ENCODE measurements at places on chromosomes 1 and 21.

DNA sequence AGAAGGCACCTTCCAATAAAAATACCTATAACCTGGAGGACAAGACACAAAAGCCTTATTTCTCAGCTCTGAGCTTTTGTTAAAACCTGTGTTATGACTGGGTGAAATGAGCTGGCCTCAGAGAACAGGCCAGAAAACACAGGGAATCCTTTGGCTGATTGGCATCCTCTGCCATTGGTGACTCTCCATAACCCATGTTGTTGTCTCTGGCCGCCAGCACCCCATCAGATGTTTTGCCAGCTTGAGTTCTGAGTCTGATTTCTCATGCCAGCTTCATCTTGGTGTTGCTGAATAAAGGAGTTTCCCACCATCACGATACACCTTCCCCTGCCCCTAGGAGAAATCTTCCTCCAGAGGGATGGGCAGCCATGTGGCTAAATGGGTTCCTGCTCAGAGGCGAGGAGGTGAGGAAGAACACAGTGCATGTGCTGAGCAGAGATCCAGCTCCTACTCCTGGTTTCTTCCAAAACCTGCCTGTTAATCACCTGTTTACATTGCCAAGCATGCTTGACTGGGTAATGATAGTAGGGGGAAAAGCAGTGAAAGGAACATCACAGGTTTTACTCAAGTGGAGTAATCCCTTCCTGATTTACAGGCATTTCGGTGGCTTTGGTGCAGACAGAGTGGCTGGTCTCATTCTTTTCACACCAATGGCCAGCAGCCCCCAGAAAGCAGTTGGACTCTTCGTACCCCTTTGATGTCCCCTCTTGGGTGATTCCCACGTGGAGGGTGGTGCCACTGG, 109.8 kb downstream of the ROR1 start:
- no peak for DNase-seq

DNA sequence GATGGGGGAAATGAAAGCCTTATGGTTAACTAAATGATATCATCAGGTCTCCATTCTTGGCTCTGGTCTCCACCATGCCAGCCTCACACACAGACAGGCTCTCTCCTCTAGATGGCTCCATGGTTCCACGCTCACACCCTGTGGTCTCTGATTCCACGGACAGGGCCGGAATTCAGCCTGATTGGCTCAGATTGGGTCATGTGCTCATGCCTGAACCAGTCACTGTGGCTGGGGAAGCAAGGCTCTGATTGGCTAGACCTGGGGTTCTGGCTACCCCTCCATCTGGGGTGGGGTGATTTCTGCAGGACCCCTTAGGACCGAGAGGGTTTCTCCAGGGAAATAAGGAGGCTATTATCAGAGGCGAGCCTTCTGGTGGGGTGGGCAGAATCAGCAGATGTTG, 277.0 kb downstream of the PTPRU start:
- no peak for DNase-seq

GRCh38 chr1:18955441-18956192, 859 bp downstream of the IFFO2 start:
- no peak for DNase-seq

DNA sequence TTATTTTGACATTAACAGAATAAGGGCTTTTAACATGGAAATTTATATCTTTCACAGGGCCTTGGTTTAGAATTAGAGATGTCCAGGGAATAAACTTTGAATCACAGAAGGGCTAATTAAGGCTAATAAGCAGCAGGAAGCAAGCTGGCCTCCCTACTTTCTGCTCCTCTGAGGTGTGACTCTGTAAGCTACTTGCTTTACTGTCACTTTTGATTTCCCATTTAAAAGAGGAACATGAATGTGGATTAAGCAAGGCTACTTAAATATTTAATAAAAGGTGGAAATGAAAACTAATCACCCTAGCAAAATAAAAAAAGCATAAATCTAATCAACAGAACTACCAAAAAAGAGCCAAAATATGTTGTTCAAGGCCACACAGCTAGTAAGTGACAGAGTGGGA, 28.9 kb upstream of the CD5L start:
- no peak for DNase-seq

GRCh38 chr1:28917757-28918118, 3.4 kb downstream of the EPB41 start:
- DNase-seq = no peak

DNA sequence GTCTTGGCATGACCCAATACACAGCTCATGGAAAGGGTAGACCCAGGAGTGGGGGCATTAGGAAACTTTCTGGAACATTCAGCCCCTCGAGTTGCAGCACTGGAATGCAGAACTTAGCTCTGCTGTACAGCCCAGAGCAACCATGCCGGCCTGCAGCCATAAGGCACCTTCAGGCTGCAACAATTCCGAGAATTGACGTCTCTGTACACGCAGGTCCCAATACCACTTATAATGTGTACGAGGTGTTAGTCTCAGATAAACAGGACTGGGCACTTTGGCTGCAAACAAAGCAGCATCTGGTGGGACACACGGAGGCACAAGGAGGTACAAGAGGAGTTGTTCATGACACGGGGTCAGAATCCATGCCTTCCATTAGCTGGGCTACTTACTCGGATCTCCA, 7.9 kb downstream of the CBR1 start:
- DNase-seq = no peak

DNA sequence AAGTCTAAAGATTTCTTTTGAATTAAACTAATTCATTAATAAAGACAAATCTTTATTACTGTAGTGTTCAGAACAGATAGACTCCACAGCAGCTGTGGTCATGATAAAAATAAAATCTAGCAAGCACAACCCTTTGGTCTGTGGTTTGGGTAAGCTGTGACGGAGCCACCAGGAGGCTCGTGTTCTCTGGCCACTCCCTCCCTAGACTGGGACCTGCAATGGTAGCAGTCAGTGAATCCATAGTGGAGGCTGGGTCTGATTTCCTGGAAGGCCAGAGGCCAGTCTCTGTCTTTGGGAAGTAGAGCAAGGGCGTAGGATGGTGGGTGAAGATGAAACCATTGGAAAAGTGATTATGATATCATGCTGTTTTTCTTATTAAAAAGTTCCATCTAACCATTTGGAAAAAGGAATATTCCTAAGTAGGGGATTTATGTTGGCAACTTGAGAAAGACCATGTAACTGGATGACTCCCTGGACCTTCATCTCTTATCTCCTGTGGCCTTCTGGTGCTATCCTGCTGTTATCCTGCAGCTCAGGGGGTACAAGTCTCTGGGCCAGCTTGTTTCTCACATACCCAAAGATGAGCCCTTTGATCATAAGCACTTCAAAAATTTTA, 39.0 kb downstream of the TENT5C start:
- no peak for DNase-seq

- no peak for DNase-seq
Measured at GRCh38 chr1:212415107-212415841, 588 bp upstream of the PACC1 start.

GRCh38 chr1:55741516-55741915, 526.4 kb upstream of the USP24 start:
- DNase-seq = no peak

GRCh38 chr1:209425959-209426358, 157.6 kb upstream of the CAMK1G start:
- DNase-seq = no peak

GRCh38 chr1:234656944-234657654, 47.1 kb upstream of the IRF2BP2 start:
- no peak for DNase-seq

DNA sequence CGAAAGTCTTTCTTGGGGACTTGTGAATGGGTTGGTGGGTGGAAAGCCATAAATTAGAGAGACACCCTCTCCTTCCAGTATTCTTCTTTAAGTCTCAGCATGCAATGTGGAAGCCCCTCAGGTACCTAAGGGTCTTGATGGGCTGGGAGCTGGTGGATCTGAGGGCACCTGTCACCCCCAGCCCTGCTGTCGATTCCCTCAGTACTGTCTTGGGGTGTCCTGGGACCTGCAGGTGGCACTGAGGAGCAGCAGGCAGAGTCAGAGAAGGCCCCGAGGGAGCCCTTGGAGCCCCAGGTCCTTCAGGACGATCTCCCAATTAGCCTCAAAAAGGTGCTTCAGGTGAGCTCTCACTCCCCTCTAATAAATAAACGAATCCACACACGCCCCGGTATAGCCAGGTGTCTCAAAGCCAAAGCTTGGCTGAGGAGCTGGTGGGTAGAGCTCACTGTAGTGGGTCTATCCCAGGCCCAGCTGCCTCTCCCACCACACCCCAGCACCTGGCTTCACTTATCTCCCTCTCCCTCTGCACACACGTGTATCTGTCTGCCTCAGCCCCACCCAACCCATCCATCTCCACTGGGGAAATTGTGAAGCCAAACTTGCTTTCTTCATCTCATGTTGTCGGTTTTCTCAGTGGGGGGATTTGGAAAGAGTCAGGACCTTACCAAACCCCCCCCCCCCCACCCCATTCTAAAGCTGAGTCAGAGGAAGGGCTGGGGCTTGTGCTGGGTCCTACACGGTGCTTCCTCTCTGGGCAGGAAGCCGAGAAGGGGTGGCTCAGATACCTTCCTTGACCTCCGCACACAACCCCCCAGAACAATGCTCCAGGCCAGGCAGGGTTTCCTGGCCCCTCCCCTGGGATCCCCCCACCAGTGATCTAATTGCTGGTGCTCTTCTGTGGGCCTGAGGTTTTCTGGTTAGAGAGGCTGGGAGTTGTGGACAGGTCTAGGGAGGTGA, 1.6 kb downstream of the ADAM15 start:
- DNase-seq = no peak

GRCh38 chr1:57066980-57067610, 101.3 kb upstream of the C8B start:
- DNase-seq = no peak

DNA sequence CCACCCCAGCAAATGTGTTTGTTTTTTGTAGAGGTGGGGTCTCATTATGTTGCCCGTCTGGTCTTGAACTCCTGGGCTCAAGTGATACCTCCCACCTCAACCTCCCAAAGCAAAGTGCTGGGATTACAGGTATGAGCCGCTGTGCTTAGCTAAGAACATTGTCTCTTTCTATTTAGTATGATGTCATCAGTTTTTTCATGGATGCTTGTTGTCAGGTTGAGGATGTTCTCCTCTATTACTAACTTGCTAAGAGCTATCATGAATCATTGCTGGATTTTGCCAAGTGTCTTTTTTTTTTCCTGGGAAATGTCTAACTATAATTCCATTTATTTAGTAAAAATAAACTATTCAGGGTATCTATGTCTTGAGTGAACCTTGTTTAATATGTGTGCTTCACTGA, 19.0 kb upstream of the MPC2 start:
- no peak for DNase-seq

- peak; percentile 33 for DNase-seq
Measured at GRCh38 chr1:41241749-41242341, at the start of gene SCMH1. TSS of gene SCMH1 (minus strand) at chr1:41242306. CDS start at chr1:41186133, 56,173 bp downstream.

DNA sequence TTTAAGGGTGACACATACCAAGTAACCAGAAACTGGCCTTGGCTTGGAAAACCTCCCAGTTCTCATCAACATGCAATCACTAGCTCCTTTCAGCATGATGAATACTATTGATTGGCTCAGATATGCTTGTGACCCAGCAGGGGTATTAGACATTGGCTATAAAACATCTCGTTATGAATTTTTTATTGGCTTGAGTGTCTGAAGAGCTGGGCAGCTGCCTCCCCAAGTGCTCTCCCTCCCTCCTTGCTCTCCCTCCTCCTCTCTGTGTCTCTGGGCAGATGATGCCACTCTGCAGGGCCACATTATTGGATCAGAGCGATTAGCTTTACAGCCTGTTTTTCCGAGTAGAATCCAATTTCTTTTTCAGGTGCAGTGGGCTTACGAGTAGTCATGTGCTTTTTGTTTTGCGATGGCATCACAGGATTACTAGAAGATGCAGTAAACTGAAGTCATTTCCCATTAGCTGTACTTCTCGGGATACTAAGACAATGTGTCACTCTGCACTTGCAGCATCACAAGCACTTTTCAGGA, 79.3 kb upstream of the ATF3 start:
- DNase-seq = no peak

GRCh38 chr1:101221945-101222429, 14.8 kb upstream of the S1PR1 start:
- DNase-seq = no peak

- no peak for DNase-seq
Measured at GRCh38 chr1:77614037-77614436, 68.4 kb downstream of the ZZZ3 start.

DNA sequence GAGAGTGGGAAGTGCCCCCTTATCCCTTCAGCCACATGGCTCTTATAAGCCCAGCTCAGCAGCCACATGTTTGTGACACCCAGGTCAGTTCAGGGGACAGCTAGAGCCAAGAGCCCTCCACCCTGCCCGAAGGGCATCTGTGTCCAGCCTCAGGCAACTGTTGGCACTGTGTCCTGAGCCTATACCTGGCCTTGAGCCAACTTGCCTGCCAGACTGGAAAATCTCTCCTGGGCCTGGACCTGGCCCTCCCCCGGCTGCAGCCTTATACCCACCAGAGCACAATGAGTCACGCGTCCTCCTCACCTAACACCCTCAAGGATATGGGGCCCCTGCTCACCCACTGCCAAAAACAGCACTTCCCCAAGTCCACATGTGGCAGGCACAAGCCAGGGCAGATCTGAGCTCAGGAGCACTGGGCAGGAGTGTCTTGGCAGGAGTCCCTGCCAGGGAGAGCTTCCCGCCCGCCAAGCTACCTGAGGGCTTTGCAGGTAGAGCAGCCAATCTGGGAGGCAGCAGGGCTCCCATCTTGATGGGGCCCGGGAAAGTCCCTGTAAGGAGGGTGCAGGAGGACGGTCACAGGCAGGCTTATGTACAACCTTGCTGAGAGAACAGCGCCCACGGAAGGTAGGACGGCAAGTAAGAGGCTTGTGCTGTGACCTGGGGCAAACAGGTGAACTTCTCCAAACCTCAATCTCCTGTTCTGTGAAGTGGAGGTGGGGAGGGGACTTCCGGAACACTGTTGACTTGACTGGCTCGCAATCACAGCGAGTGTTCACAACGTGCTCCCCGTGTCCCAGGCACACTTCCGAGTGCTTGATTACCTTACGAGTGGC, 19.8 kb upstream of the HSPG2 start:
- no peak for DNase-seq

- DNase-seq = no peak
Measured at GRCh38 chr1:230219174-230220067, 152.4 kb downstream of the GALNT2 start.

GRCh38 chr1:30323841-30324240, 399.5 kb downstream of the MATN1 start:
- DNase-seq = no peak

DNA sequence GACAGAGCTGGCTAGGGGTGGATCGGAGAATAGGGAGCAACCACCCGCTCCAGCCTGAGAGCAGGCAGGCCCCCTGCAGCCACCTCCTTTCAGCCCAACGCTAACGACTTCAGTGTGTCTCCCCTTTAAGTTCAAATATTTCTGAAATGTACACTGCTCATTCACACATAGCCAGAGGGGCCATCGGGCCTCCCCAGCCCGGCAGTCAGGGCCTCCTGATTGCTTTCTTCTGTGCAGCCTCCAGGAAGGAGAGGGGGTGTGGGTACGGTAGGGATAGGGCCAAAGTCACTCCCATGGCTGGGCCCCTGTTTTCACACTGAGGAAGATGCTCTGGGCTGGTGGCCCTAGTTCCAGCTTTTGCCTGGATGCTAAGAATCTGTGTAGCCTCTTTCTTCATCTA, 64.8 kb downstream of the EPHB2 start:
- DNase-seq = no peak

- no peak for DNase-seq
Measured at GRCh38 chr21:21184771-21185528, 186.7 kb downstream of the NCAM2 start.

GRCh38 chr1:99551812-99552614, 93.9 kb upstream of the PALMD start:
- no peak for DNase-seq
